BE2C (cell line): ENCODE measurements at places on chromosomes 6 and 20.

GRCh38 chr6:169618526-169619490 is 83.0 kb downstream of the WDR27 start:
- DNase-seq = no peak

DNA sequence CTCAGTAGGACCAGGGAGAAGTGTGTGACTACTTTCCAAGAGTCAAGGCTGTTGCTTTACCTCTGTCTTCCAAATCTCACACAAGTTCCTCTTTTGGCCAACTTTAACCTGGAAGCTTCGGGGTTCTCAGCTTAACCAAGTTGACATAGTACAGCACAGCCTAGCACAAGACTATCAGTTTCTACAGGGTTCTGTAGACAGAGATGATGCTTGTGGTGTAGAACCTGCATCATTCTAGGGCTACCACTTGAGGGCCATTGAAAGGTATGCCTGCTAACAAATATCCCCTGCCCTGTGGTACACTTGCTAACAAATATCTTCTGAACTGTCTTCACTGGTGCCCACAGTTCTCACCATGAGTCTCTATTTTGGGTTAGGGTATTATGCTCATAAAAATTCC is 62.0 kb upstream of the MAP3K7 start:
- no peak for DNase-seq

DNA sequence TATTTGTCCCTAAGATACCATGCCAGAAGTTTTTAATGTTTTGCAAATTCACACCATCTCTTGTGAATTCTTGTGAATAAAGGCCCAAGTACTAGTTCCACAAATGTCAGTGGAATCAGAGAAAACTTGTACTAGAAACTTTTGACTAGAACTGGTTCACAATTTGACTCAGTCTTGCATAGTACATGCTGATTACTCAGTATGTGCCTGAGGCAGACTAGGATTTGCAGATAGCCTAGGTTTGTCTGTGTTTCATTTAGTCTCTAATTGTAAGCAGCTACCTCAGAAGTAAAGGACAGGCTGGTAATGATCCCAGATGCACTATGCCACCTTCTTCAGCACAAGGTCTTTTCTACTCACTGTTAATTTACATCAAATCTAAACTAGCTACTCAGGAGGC is 34.2 kb upstream of the GSTA4 start:
- DNase-seq = no peak

- no peak for DNase-seq
These were observed 124.4 kb upstream of the EDN1 start for GRCh38 chr6:12165722-12166280.

DNA sequence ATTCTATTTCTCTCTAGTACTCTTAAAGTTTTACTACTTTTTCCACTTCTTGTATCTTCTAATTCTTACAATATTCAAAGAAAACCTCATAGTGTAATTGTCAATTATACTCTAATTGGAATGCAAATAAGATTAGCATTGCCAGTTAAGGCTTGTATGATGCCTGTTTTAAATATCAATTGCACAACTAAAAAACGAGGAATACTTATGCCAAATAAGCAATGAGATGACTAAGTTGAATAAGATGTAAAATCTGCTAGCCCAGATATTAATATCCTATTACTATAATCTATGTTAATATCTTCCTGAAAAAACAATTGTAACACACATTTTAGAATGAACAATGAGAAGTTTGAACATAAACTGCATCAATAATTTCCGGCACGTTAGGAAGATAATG is 13.3 kb upstream of the AKAP7 start:
- no peak for DNase-seq

GRCh38 chr6:117484052-117484646 is 1.7 kb downstream of the DCBLD1 start:
- DNase-seq = no peak

DNA sequence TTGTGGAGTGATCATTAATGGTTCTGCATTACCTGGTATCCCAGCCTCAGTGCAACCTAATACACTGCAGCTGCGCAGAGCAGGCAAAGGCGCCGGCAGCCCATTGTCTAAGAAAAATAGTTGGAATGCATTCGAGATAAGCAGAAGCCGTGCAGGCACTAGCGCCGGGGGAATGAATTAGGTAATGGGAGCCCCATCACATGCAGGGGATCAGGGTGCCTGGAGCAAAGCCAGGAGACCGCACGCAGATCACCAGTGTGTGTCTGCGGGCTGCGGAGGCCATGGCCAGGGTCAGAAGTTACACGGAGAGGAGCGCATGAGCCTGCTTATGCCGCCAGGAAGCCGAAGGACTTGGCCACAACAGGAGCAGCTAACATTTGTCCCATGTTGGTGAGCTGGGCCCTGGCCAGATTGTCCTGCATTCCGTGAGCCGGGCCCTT is 156.8 kb downstream of the DLL1 start:
- DNase-seq = no peak

DNA sequence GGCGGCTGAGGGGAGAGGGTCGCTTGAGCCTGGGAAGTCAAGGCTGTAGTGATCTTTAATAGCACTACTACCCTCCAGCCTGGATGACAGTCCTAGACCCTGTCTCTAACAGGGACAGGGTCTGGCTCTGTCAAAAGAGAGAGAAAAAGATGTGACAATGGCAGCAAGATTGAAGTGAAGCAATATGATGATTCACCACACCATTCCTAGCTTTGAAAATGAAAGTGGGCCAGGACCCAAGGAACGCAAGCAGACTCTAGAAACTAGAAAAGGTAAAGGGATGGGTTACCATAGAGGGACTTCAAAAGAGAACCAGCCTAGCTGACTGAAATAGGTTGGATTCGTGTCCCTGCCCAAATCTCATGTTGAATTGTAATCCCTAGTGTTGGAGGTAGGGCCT is 426.9 kb downstream of the HTR1B start:
- no peak for DNase-seq

GRCh38 chr20:33686984-33687366 is 790 bp upstream of the E2F1 start:
- DNase-seq = no peak

GRCh38 chr6:136424450-136424849 is 125.8 kb downstream of the MAP7 start:
- DNase-seq = no peak

DNA sequence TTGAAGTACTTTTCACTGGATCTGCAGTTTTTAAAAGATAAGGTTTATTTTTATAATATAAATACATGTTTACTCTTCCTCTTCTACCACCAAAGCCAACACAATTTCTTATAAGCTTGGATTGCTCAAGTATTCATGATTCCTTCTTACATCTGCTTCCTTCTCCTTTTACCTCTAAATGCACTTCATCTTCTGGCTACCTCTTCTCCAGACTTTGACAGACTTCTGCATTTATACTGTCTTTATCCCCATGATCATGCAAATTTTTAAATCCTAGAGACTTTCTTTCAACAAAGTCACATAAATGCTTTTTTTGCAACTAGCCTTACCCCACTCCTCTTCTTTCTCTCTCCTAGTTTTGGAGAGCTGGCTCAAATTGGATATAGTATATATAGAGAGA is 142.9 kb downstream of the TFAP2B start:
- no peak for DNase-seq

- DNase-seq = peak; percentile 90
These were observed at the start of gene UBE3D for GRCh38 chr6:83065511-83066192. UBE3D (minus strand) TSS chr6:83065841; CDS start chr6:83065718, 123 bp downstream.

GRCh38 chr6:39114388-39114703 is 640 bp downstream of the SAYSD1 start:
- DNase-seq = no peak
